NCI-H1436 treated with DMSO at 0.1 percent for 48 hours (cell line): ENCODE measurements at places on chromosomes 2 and 18.

DNA sequence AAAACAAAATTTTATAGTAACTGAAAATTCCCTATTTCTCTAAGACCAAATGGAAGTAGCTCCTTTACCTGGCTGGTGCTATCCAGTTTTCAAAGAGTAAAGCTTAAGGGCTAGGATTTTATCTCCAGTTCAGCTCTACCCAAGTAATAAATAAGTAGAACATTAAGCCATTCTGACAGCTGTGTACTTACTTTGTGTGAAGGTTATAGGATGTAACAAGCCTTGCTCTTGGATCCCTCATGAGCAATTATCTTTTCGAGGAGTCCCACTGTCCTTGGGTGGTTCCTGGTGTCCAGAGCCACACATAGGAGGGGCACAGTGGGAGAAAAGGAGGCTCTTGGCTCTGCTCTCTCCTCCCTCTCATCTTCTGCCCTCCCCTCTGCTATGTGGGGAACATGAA lies 45.5 kb downstream of the KIF5C start:
- no peak for DNase-seq

DNA sequence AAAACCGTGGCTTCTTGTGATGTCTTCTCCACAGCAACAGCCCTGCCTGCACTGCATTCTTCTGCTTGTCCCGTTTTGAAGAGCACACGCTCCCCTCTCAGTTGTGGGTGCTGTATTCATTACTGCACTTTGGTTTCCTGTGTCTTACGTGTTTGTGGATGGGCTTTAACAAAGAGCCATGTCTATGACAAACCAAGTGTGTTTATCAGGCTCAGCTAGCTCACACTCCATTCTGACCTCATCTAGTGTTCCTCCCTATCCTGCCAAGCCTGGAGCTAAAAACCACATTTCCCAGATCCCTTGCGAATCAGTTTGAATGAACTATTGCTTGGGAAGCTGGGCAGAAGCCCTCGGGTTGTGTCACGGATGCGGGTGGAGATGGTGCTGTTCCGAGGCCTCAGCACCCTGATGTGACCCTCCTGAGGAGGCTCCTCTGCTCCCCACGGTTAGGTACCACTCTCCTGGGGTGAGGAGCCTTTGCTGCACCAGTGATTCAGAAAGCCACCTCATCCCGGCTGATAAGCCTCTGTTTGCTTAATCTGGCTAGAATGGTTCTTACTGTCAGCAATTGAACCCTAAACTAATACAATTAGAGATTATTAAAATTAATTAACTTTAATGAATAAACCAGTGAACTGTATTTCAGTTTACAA lies 116.5 kb downstream of the GALR1 start:
- no peak for DNase-seq

- no peak for DNase-seq
These were observed 19.4 kb upstream of the KCNG2 start for GRCh38 chr18:79778291-79778791.

GRCh38 chr2:85257359-85257969 lies 70.3 kb downstream of the TGOLN2 start:
- no peak for DNase-seq

DNA sequence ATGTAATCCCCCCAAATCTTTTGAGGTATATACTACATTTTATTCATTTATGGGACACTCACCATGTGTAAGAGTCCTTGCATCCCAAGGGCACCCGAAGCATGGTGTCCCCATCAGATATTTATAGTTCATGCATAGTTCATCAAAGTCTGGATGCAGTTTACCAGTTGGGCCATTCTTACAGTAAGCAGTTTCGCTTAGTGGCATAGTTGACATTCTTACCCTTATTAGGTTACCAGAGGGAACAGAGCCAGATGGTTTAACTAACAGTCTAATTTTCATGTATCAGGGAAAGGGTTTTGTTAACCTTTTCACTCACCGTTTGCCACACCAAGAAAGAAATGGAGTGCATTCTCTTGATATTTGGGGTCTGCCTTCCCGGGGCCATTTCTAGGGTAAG lies 7.1 kb downstream of the ZNF407 start:
- no peak for DNase-seq

DNA sequence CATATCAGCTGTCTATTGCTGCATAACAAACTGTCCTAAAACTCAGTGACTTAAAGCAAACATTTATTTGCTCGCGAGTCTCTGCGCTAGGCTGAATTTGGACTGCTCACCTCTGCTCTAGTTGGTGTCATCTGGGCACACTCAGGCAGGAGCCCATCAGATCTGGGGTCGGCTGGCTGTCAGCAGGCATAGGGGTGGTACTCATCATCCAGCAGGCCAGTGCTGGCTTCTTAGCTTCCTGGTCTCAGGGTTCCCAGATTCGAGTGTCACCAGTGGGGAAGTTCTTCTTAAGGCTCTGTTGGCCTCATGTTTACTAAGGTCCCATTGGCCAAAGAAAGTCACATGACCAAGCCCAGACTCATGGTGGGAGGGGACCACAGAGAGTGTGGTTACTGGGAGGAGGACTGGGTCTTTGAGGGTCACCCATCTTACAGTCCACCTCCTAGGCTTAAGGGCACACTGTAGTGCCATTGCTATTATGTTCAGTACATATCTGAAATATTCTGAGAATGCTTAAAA lies 71.6 kb upstream of the ATG16L1 start:
- DNase-seq = no peak

DNA sequence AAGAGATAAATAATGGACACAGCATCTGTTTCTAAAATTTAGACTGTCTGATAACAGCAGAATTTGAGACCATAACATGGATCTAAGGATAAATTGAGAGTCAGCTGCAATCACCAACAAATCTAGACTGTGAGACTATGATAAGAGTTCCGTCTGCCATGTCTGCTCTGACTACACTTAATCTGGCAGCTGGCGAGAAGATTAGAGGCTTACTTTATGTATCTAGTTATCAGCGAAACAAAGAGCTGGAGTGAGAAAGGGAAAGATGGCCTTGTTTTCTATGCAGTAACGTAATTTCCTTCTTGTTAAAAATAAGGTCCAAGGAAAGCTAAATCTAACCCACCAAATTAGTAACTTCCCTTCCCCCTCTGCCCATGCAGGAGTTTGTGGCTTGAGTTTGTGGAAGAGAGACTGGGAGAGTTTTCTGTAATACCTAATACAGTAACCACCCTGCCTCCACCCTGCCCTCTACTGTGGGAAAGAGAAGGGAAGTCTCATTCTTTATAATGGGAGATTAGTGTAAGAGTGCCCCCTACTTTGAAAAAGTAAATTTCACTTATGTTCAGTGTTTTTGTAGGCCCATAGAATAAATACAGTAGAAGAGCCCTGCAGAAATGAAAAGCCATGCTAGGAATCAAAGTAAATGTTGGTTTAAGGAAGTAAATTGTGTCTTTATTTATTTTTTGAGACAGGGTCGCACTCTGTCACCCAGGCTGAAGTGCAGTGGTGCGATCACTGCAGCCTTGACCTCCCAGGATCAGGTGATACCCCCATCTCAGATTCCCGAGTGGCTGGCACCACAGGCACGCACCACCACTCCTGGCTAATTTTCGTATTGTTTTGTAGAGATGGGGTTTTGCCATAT lies 27.5 kb downstream of the EML4 start:
- no peak for DNase-seq

- no peak for DNase-seq
These were observed 134.0 kb upstream of the NCK2 start for GRCh38 chr2:105610576-105611332.

- DNase-seq = no peak
These were observed 22.7 kb downstream of the MRO start for GRCh38 chr18:50797142-50797541.
